ENCODE measurements at places on chromosomes 3 and 15.
A peak's percentile ranks its signal among the peaks of the same experiment; 100 is the strongest.

GRCh38 chr15:25787855-25788520 is 75.1 kb downstream of the ATP10A start:
- DNase-seq = no peak

DNA sequence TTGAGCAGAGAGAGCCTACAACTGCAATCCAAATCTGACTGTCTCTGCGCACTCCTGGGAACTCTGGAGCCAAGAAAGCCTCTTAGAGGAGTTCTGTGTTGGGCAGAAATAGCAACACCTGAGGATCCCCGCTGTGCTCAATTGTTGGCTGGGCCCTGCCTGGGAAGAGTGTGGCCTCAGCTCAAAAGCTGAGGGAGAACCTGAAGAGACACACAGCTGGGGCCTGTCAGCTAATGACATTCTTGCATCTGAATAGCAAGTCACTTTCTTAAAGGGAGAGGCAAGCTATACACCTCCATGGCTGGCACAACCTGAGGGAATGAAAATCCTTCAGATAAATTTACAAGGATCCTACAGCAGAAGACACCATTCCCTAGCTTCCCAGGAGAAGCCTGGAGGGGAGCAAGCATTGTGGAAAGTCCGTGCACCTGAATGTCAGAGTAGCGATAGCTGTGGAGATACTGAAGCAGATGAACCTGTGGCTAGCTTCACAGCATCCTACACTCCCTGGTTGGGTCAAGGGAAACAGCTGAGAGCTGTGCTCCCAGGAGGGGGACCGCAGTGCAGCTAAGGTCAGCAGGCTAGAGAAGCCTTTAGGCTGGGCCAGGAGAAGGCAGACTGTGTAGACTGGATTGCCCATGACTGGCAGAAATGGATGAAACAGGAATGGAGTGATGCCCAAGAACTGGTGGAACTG is 159.9 kb upstream of the PFN2 start:
- no peak for DNase-seq

DNA sequence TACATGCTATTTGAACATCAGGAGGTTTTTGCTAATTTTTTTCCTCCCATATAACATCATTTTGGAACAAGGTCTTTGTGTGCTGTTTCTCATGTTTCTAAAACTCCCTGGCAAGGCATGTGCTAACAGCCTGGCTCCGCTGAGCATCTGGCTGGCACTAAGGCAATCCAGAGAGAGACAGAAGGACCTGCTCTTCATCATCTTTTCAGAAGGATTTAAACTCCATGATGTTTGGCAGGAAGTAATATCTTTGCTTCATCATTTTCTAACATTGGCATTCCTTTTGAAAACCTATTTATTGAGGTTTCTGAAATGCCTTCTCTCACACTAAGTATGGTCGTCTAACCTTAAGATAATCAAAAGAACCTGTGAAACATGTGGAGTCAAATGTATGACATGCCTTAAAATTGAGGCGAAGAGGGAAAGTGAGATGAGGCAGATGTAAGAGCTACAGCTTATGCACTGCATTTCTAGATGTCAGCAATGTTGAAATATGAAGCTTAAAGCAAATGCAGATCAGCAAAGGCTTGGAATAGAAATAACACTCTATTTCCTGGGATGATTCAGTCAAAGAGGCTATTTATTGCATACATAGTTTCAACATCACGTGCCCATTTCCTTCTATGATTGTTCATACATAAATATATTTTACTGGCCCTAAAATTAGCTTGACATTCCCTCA is 592.0 kb downstream of the ZNF385D start:
- DNase-seq = no peak

GRCh38 chr15:79394231-79394630 is 37.9 kb upstream of the MINAR1 start:
- no peak for DNase-seq

DNA sequence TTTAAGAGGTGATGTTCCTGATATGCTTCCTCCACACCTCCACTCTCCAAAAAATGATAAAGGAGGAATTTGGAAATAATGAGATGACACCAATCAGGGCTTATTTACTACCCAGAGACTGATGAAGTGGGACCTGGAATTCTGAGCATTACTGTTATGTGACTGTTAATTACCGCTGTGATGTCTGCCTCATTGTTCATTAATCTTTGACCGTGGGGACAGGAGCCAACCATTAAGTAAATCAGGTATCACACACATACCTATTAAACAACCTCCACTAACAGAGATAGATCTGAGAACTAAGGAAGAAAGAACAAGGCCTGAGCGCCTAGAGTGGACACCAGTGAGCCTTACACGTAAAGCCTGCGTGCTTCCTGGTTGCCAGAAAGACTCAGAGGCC is 37.7 kb downstream of the ABHD5 start:
- no peak for DNase-seq

- DNase-seq = no peak
Observed at GRCh38 chr15:89066280-89066679, 22.0 kb upstream of the ABHD2 start.

DNA sequence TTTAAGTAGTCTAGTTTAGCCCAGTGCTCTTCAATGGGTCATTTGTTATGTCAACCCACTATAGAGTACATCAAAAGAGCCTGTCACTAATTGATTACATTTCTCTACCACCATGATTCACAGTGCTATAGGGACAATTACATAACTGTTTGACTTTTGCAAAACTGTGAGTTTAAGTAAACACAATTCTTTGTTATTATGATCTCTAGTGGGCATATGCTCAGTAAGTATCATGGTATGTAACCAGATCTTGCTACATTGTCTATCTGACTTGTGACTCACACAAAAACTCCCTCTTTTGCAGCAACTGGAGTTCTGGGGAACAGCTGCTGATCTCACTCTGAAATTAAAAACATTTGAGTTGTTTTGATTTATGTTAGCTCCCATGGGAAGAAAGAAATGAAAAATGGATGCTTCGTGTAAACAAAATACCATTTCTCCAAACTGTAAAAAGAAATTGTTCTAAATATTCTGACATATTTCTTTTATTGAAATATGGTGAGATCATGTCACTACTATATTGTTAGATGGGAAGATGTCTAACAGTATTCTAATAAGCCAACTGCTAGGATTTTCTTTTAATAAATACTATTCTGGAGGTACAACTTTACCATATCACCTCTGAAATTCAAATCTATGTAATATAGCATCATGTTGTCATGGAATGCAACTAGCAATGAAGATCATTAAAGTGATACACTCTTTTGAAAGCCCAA is 470.4 kb downstream of the ROBO1 start:
- no peak for DNase-seq

GRCh38 chr3:3353153-3353552 is 173.7 kb upstream of the CRBN start:
- DNase-seq = no peak

DNA sequence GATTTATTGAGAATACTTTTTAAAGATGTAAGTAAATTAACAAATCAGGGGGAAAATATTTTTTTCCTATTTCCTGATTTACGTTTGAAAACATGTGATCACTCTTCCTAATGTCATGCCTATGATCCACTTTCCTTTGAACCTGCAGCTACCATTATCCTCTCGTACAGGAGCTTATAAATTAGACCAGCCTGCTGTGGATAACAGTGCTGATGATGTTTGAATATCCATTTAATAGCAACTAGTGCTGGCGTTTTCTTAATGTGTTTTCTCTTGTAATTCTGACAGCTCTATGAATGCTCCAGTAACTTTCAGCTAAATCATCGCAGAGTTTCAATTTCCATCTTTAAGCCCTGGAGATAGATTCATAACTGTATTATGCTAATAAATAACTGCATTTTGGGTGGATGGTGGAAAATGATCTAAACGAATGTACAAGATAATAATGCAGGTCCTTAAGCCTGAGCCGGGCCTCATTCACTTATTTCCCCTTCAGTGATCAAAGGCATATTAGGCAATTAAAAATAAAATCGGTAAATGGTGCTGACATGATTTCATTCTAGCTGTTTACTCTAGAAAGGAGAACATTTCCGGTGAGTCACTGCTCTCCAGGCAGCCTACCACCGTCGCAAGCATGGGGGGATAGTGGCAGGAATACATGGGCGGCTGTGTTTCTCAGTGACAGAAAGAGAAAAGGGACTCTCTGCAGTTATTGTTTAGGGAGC is 58.5 kb upstream of the SLC24A5 start:
- no peak for DNase-seq

DNA sequence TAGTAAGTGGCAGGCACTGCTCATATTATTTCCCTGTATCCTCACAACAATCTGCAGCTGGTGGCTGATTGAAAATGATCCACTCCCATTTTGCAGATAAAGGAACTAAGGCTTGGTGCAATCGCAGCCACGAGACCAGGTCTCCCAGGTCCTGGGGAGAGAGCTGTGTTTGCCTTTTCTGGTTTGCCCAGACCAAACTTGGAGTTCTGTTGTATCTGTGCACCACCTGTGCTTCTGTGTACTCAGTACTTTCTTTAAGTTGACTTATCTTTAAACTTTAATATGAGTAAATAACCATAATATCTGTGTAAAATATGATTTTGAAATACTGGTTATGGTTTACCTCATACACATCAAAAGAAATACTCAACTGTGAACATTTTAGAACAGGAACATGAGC is 625.7 kb upstream of the CFAP20DC start:
- no peak for DNase-seq

GRCh38 chr15:69725275-69725674 is 272.7 kb downstream of the RPLP1 start:
- DNase-seq = no peak

GRCh38 chr15:66700412-66700801 is 1.6 kb upstream of the SMAD6 start:
- DNase-seq = no peak

DNA sequence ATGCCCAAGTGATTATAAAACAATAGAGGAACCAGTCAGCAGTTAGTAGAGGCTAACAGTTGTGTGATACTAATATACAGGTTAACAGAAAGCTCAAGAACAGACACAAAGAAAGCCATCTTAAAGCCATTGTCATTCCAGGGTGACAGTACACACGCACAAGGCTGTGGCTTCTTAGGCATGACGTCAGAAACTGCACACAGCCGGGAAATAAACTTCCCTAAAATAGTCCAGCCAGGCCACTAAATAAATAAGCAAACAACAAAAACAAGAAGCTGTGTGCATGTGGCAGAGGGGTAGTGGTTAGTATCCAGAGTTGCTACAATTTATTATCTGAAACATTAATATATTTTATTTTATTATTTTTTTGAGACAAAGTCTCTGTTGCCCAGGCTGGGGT is 49.8 kb downstream of the PPCDC start:
- DNase-seq = no peak

DNA sequence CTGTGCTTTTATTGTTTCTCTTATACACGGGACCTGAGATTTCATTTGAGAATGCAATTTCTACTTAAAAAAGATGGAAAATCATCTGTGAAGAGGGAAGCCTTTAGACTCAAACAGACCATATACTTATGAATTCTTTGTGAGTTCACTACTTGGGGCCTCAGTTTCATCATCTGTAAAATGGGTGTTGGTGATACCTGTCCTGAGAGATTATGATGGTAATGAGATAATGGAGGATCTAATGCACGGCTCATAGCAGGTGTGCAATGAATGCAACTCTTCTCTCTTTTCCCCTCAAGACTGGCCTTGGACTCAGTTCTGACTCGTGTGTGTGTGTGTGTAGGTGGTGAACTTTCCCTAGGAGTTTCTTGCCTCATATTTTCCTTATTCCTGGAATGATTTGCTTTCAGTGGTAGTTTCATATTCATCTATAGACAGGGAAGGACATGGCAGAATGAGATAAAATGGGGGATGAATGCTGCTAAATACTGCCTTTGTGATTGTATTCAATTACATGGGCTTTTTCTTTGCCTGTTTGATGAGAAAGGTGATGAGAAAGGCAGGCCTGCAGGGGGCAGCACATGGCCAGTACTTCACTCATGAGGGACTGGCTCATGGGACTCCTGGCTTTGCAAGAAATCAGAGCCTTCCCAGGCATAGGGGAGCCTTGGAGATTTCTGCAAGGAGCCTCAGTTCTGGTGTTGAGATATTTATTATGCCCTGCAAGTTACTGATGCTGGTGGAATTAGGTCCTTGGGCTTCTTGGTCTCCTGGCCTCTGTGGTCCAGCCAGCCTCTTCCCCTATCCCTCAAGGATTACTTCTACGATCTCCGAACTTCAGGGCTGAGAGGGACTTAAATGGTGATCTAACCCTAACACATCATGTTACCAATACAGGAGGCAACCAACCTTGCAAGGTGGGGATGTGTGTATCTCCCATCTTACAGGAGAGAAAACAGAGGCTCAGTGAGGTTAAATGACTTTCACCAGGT is 70.7 kb downstream of the RPLP1 start:
- peak; percentile 68 for DNase-seq

Measured in activated T-cell treated with anti-CD3 and anti-CD28 coated beads, Interleukin-2, amount 50 U/mL, for 72 hours (primary cell).